ENCODE measurements at places on chromosomes 16 and 17.

DNA sequence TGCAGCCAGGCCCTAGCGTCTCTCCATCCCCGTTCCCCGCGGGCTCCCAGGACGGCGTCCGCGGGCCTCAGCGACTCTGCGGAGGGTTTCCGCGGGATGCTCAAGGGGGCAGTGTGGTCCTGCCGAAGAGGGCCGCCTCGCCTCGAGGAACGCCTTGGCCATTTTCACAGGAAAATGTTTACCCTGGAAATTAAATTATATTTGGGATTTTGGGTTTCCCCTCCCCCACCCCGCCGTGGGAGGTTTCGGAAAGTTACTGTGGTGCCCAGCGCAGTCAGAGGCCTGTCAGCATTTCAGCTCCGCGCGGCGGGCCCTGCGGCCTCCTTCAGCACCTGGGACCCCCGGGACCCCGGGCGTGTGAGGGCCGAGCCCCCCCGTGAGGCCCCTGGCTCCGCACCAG lies 94.5 kb downstream of the PCTP start:
- DNase-seq: no peak

DNA sequence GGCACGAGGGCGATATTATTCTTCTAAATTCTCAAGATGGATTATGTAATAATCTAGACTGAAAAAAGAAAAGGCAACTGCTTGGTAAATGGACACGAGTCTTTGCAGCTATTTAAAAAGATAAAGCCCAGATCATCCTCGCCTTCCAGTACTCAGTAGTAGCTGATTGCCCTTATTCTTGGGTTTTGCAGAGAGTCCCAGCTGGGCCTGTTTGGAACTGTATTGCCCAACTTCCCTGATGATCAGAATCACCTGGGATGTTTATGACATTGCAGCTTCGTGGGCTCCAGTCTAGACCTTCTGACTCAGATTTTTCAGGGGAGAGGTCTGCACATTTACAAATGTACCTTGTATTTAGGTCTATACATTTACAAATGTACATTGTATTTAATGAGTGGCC lies 213.5 kb downstream of the RAB11FIP4 start:
- no peak for DNase-seq

- DNase-seq: no peak
Observed at GRCh38 chr16:23025692-23026307, 123.5 kb downstream of the USP31 start.

DNA sequence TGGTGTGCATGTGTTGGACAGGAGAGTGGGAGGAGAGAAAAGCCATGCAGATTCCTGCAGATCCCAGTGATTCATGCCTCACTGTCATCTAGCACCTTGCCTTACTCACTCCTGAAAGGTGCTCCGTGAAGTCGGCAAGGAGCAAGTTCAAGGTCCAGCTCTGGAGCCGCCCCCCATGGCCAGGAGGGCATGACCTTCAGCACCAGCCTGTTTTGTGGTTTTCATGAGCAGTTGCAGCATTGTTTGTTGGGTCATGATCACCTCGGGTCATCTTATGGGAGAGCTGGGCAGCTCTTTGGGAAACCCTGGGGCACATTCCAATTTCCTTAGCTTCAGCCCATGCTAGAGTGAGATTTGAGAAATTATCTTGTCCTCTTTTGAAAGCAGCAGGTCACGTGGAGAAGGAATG lies 137.5 kb upstream of the IRX3 start:
- DNase-seq: no peak

DNA sequence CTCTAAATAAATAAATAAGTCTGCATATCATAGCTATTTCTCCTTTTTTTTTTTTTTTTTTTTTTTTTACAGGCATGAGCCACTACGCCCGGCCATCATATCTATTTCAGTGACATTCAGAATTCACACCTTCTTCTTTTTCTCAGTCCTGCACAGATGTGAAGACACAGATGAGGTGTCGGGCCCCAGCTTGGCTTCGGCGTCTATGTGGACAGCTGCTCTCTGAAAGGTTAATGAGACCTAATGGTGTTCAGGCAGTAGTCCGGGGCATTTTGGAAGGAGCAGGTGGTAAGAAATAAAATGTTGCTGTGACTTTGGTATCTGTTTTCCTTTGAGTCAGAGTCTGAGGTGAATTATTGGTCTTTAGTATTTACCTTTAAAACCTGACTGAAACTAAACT lies 23.6 kb downstream of the TANGO6 start:
- no peak for DNase-seq

Data from MV-4-11 (cell line).